ENCODE measurements at places on chromosomes 1 and 21. TPM values are rescaled to one million over a fixed set of nuclear protein-coding genes. Genes with fewer than 3 reads are reported as not detected.
A peak's percentile ranks its signal among the peaks of the same experiment; 100 is the strongest.

DPT gene
- 15.9 TPM for total RNA-seq

FAM167B gene
- 8.3 TPM for total RNA-seq

DNA sequence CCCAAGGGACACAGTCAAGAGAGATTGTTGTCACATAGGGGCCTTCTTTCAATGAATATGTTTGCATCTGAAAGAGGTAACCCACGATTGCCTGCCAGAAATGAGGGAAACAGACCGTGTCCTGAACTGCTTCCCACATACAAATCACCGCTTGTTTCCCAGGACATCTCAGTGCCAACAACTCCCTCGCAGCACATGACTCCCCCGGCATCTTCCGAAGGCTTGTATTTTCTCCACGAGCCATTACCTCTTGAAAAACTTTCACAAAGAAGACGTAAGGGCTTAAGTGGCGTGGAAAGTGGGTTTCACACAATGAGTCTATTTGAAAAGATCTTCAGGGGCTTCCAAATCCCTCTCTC is 31.6 kb upstream of the PDE9A start:
- no peak for DNase-seq

DNA sequence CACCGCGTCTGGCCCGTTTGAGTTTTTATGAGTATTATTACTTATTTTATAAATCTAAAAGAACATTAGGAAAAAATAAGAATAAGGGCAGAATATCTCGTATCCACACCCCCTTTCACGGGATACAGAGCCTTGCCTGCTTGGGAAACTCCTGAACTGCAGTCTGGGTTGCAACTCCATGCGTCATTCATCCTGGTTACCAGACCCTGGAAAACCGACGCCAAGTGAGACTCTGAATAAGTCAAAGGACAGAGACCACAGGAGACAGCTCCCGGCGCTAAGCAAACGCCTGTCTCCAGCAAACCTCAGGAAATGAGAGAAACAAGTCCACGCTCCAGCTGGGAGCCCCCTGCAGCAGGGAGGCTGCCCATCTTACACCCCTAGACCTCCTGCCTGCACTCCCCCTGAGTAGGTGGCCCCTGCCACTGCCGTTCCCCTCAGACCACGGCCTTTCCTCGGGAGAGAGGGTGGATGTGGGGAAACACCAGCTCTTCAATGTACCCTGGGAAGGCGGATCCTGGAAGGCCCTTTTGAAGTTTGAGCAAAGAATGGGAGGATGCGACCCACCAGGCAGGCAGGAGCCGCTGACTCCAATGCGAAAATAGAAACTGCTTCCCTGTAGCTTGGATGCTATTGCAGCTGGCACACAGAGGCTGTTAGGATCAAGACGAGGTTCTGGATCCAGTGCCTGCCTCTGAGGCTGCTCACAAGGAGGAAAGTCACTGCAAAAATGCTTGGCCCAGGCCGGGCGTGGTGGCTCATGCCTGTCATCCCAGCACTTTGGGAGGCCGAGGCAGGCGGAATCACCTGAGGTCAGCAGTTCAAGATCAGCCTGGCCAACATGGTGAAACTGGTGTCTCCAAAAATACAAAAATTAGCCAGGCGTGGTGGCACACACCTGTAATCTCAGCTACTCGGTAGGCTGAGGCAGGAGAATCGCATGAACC is 37.7 kb upstream of the GPR157 start:
- no peak for DNase-seq

ANKRD65 gene
- total RNA-seq, result 40.9 TPM

GRCh38 chr1:77732090-77732489 is 27.6 kb downstream of the USP33 start:
- DNase-seq, result no peak

GRCh38 chr1:101242324-101243050 is 5.7 kb downstream of the S1PR1 start:
- no peak for DNase-seq

GRCh38 chr1:171245458-171246064 is 2.7 kb upstream of the FMO1 start:
- DNase-seq, result no peak

FHL3 gene
- 18.2 TPM for total RNA-seq

GPR37L1 gene
- 0.10 TPM for total RNA-seq

SLC35F3 gene
- 0.21 TPM for total RNA-seq

- peak; percentile 31 for DNase-seq
Measured at GRCh38 chr1:29753244-29753643, 516.9 kb downstream of the PTPRU start.

All from ureter (tissue), 1 donor.